ENCODE measurements at places on chromosomes 3 and 15. TPM values are rescaled to one million over a fixed set of nuclear protein-coding genes. Genes with fewer than 3 reads are reported as not detected.

P4HTM gene
- total RNA-seq: 39.2 TPM

GRCh38 chr15:28998511-28998910, 112.7 kb downstream of the APBA2 start:
- no peak overlapping the region for H3K27ac ChIP-seq
- DNase-seq: no peak
- no peaks in the 10 kb centered on the region for H3K27me3 ChIP-seq
- H3K4me3 ChIP-seq: no peak overlapping the region
- H3K4me1 ChIP-seq: no peaks in the 10 kb centered on the region
- H3K36me3 ChIP-seq: no peaks in the 10 kb centered on the region

GRCh38 chr3:120153294-120153693, 59.0 kb upstream of the GSK3B start:
- no peaks in the 10 kb centered on the region for H3K36me3 ChIP-seq
- H3K4me3 ChIP-seq: no peak overlapping the region
- no peak overlapping the region for H3K27ac ChIP-seq

GRCh38 chr3:83461411-83461810, 1497.4 kb upstream of the CADM2 start:
- no peaks in the 10 kb centered on the region for H3K36me3 ChIP-seq
- H3K27me3 ChIP-seq: no peaks in the 10 kb centered on the region
- H3K4me1 ChIP-seq: no peaks in the 10 kb centered on the region
- no peak overlapping the region for H3K4me3 ChIP-seq
- no peak overlapping the region for H3K27ac ChIP-seq

ERICH6 gene
- total RNA-seq: not detected

DNA sequence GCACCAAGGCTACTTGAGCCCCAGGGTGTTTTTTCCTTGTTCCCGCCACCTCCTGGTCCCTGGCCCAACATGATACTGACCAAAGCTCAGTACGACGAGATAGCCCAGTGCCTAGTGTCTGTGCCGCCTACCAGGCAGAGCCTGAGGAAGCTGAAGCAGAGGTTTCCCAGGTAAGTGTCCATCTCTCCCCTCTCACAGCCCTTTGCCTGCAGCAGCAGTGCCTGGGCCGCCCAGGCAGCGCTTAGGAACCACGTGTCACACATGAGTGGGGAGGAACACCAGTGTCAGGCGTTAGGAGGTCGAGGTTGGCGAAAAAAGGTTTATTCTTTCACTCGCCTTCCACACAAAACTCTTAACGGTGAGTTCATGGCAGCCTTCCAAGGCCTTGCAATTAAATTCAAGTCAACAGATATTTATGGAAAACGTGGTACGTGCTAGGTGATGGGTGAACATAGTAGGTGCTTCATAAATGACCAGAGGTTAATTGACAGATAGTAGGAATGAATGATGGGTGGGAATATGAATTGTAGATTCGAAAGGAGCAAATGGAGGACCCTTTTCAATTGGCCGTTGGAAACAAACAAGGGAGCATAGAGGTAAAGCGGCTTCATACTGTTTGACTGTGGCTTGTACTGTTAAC, 486 bp downstream of the CDIN1 start:
- no peaks in the 10 kb centered on the region for H3K36me3 ChIP-seq
- peak overlapping the region; percentile 94 for H3K4me3 ChIP-seq
- peaks cover 3% of the 10 kb centered on the region for H3K27me3 ChIP-seq
- peaks cover 10% of the 10 kb centered on the region for H3K4me1 ChIP-seq
- no peak for DNase-seq
- peak overlapping the region; percentile 80 for H3K27ac ChIP-seq

GRCh38 chr3:100128565-100128964, 14.3 kb upstream of the FILIP1L start:
- no peaks in the 10 kb centered on the region for H3K27me3 ChIP-seq
- H3K27ac ChIP-seq: no peak overlapping the region
- no peak overlapping the region for H3K4me3 ChIP-seq
- H3K4me1 ChIP-seq: no peaks in the 10 kb centered on the region

CCDC54 gene
- not detected for total RNA-seq

PLSCR4 gene
- total RNA-seq: not detected

MESP1 gene
- total RNA-seq: 0.37 TPM

FOXB1 gene
- total RNA-seq: 4.0 TPM

- no peak for DNase-seq
- H3K27me3 ChIP-seq: peaks cover 2% of the 10 kb centered on the region
- no peaks in the 10 kb centered on the region for H3K4me1 ChIP-seq
- H3K27ac ChIP-seq: no peak overlapping the region
Measured at GRCh38 chr15:70794596-70795310, 31.4 kb upstream of the UACA start.

- no peak overlapping the region for H3K4me3 ChIP-seq
- no peaks in the 10 kb centered on the region for H3K36me3 ChIP-seq
- peaks cover 12% of the 10 kb centered on the region for H3K4me1 ChIP-seq
Measured at GRCh38 chr3:153289334-153289808, 127.3 kb downstream of the RAP2B start.

DNA sequence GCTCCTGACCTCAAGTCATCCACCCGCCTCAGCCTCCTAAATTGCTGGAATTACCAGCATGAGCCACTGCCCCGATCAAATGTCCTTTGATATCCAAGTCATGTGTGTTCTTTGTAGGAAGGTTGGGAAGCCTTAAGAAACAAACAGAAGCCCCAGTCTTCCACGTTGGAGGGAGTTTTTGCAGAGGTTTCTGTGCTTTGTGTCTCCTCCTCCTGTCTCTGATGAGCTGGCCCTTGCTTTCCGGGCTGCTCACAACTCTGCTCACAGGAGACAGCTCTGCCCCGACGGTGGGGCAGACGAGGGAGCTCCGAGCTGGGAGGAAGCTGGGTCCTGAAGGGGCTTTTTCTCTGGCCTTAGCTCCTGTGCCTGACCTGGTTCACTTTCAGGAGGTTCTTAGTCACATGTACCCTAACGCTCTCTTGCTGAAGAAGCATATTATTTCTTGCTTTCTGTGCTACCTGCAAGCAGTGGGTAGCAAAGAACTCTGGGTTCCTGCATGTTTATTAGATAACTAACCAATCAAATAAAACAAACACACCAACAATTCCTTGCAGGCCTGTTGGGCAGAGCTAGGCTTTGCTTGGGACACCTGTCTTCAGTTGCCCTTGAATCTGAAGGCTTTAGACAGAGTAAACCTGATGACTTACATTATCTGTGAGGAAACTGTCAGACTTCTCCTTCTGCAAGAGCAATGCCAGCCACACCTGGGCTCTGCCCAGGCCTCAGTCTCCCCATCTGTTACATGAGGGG, 52.6 kb upstream of the SMAD6 start:
- H3K4me1 ChIP-seq: no peaks in the 10 kb centered on the region
- no peaks in the 10 kb centered on the region for H3K27me3 ChIP-seq
- no peak overlapping the region for H3K27ac ChIP-seq

GRCh38 chr15:58440922-58441321, 9.1 kb downstream of the LIPC start:
- H3K36me3 ChIP-seq: no peaks in the 10 kb centered on the region
- no peaks in the 10 kb centered on the region for H3K4me1 ChIP-seq
- no peaks in the 10 kb centered on the region for H3K27me3 ChIP-seq
- H3K27ac ChIP-seq: no peak overlapping the region

FSTL1 gene
- total RNA-seq: 1.0 TPM

CHSY1 gene
- total RNA-seq: 24.8 TPM

Data from CD4-positive, CD25-positive, alpha-beta regulatory T cell (primary cell).